Foreskin fibroblast (primary cell): ENCODE measurements at places on chromosomes 4 and X.

GRCh38 chr4:39942507-39942906 lies 35.2 kb downstream of the PDS5A start:
- no peak for DNase-seq

- DNase-seq: no peak
Measured at GRCh38 chr4:43224559-43224958, 332.0 kb downstream of the GRXCR1 start.

DNA sequence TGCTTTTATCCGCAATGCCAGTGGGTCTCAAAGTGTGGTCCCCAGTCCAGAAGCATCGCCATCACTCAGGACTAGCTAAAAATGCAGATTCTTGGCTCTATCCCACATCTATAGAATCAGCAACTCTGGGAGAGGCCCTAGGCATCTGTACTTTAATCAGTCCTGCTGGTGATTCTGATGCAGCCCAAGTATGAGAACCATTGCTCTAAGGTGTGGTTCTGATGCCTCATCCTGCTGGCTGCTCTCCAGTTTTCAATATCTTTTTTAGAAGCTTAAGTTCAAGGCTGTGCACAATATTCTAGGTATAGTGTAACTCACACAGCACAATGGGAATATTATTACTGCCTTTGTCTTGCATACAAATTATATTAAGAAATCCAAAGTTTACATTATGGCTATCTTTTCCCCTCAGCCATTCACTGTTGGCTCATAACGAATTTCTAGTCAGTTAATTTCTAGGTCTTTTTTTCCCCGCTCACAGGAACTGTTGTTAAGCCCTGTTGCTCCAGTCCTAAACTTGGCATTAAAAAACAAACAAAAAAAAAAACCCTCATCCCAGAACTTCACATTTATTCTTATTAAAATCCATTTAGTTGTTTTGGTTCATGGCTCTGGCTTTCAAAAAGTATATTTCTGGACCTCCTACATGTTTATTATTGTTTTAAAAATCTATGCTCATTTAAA lies 109.1 kb downstream of the PHEX start:
- peak; percentile 39 for DNase-seq

GRCh38 chr4:70062000-70062399 lies 11.8 kb downstream of the HTN1 start:
- no peak for DNase-seq

GRCh38 chrX:78375894-78376293 lies 48.5 kb upstream of the CYSLTR1 start:
- DNase-seq: peak; percentile 57

DNA sequence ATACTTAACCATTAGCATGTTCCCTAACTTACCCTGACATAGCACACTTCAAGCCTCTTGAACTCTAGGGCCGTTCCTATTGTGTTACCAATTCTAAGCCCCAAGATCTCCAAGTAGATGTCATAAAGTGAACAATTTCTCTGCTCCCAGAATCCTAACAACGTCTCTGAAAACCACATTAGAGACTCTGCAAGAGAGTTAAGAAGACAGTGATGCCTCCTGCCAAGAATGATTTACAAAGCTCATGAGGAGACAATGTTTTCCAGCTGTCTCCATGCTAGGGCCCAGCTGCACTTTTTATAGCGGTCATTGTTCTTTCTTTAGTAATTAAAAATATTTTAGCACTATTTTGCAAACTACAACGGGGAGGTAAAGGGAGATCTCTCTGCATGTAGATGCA lies 358.4 kb downstream of the PPP3CA start:
- no peak for DNase-seq

GRCh38 chrX:133600536-133600935 lies 185.2 kb upstream of the GPC4 start:
- no peak for DNase-seq

DNA sequence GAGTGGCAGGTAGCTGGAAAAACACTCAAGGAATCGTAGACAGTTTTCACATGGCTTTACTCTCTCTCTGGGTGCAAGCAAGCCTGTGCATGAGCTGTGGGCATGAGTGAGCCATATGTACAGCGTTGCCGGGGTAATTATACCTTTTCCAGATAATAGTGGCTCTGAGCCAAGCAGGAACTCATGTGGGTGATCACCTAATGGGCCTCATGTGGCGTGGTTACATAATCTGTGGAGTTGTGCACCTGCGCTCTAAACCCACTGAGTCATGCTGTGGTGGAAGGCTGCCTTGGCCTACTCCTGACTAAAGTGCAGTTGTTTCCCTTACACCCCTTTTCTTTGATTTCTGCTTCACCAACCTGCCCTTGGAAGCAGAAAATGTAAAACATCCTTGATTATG lies 1564.5 kb upstream of the PCDH10 start:
- no peak for DNase-seq

GRCh38 chrX:122625239-122625638 lies 558.8 kb upstream of the GRIA3 start:
- DNase-seq: no peak

GRCh38 chrX:140507982-140508305 lies 3.1 kb upstream of the SOX3 start:
- no peak for DNase-seq

DNA sequence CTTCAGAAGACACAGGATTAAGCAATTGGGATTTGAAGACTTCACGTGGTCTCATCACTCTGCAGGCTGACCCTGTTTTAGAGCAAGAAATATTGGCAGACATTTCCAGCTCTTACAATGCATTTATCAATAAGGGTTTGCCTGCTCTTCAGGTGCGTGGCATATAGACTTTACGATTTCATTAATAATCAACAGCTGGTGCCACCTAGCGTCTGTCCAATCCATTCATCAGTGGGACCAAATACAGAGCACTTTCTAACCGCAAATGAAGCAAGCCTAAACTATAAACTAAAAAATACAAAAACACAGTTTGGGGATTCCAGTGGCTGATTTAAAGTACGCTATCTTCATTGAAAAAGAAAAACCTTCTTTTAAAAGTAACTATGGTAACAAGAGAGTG lies 125.4 kb upstream of the DMD start:
- no peak for DNase-seq

- DNase-seq: peak; percentile 21
Measured at GRCh38 chr4:187608001-187608421, 387.6 kb upstream of the ZFP42 start.

GRCh38 chr4:40829586-40829985 lies 79.8 kb downstream of the NSUN7 start:
- no peak for DNase-seq

DNA sequence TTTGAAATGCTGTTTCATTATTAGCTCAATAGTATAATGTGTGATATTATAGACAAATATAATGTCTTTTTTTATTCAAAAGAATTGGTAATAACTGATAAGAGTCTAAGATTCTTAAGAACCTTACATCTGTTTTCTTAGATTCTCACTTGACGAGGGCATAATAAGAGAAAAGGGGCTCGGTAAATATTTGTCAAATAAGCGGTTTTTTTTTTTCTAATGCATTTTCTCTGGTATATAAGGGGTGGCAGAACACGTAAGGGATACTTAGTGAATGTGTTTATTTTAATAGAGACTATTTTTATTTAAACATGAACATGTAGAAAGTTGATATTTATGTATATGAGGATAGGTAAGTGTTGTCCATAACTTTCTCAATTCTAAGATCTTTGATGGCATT lies 200.6 kb downstream of the RAPGEF2 start:
- no peak for DNase-seq

- DNase-seq: no peak
Measured at GRCh38 chr4:138775890-138776289, 239.7 kb upstream of the NOCT start.

- DNase-seq: peak; percentile 18
Measured at GRCh38 chrX:132594129-132594528, 105.3 kb upstream of the MBNL3 start.

DNA sequence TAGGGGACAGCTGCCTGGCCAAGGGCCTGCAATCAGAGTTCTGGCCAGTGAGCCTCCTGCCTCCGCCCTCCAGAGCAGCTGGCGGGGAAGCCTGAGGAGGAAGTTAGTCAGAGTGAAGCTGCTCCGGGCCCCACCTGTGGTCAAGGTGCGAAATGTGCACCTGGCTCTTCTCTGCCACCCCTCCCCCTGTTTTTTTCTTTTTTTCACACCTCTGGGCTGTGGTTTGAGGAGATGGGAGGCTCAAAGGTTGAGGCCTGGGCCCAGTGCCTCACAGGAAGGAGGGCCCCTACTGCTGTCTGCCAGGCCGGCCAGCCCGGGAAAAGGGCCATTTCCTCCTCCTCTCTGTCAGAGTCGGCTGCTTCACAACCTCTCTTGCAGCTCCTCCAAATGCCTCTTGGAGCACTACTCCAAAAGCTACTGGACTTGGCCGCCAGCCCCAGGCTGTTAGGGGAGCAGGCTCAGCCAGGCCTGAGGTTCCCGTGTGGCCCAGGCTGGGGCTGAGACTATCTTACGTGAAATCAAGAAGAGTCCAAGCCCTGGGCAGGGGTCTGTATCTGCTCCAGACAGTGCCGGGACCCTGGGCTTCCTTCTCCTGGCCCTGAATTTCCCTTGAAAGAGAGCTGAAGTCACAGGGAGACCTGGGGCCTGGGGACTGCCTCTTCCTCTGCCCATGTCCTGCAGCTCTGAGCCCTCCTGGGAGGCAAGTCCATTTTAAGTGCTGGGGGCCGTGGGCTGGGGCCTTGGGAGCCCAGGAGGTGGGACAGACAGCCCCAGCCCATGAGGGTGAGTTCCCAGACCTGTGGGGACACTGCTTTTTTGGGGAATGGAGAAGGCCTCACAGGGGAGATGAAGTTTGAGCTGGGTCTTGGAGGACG lies 4.5 kb upstream of the CXCR3 start:
- DNase-seq: peak; percentile 81

DNA sequence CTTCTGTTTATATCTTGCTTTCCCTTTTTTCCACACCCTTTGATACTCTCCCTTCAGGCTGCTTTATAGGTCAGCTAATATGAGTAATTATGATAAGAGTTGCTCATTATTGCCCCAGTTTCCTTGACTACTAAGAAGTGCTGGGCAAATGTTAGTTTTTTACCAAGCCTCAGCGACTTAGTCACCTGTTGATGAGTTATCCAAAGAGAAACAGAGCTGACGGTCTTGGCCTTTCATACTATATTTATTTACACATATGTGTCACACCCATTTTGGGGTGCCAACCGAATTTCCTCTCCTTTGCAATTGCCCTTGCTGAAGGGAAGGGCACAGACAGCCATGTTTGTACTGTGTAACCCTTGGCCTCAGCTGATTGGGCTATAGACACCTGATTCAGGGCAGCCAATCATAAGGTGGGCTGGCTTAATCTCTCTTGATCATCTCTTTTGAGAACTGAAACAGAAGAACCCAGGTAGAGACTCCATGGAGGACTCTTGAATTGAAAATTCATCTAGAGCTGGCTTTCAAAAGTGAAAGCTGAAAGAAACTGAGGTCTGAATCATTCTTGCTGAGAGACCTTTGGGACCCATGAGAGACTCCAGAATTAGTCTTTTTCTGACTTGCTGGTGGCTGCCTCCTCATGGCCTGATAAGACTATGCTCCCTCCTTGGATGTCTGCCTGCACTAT lies 111.7 kb upstream of the RPS6KA3 start:
- DNase-seq: no peak

DNA sequence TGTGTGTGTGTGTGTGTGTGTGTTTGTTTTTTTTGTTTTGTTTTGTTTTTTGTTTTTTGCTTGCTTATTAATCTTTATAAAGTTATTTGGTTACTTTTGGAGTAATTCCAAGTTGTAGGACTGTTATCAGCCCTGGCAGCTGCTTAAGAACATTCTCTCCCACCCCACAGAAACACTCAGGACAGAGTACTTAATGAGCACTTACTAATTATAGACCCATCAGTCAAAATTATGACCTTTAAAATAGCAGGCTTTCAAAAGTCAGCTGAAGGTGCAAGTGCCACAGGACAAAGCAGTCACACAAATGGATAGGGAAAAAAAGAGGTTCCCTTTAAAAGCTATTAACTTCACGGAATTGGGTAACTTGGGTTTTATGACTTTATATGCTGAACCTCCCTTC lies 69.0 kb downstream of the BEND2 start:
- DNase-seq: no peak

GRCh38 chrX:132592880-132593279 lies 104.0 kb upstream of the MBNL3 start:
- DNase-seq: peak; percentile 10

DNA sequence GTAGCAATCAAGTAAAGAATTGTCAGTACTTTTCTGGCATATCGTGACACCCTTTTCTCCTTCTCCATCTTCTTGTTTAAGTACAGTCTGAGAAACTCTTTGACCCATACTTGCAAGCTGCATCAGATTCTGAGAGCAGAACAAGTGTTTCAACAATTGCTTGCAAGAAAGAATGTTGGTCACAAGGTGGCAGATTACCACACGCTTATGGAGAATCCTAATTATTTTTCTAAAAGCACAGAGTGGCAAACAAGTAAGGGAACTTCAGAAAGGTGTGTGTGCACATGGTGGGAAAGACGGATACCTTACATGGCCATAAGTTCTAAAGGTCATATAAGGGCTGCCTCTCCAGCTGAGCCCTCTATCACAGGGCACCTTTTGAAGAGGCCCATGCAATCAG lies 136.4 kb upstream of the FGF13 start:
- DNase-seq: no peak

DNA sequence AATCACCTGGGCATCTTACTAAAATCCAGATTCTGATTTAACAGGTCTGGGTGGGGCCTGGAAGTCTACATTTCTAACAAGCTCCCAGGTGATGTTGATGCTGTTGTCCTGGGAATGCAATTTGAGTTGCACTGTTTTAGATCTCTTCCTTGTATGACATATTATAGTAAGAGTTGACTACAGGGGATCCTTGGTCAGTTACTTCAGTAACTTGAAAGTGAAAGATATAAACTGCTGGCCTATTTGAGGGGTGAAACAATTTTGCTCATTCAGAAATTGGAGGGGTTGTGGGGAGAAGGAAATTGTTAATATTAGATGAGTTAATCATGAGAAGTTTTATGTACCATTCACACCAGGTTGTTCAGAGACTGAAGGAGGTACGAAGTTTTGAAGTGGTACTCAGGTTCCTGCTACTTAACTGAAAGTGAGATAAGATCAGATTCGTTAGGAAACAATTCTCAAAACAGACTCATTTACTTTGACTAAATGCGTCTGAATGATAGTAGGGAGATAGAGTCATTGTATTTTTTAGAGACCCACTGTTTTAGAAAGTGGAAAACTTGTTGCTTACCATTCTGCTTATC lies 12.5 kb downstream of the SH2D1A start:
- no peak for DNase-seq

DNA sequence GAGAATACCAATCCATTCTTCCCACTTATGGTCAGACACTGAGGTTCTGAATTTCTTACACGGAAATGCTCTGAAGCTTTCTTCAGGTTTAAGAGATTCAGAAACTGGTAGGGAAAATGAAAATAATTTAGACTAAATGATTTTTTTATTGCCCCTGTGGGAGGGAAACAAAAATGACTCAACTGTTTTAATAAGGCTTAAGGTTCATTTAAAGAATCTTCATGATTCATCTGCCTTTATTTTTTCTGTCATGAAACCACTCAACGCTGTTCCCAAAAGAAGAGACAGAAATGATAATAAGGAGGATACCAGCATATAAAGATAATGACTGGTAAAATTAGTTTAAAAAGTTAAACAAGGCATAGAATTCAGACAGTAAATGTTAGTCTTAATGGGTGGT lies 39.3 kb upstream of the FAM47B start:
- DNase-seq: peak; percentile 34

DNA sequence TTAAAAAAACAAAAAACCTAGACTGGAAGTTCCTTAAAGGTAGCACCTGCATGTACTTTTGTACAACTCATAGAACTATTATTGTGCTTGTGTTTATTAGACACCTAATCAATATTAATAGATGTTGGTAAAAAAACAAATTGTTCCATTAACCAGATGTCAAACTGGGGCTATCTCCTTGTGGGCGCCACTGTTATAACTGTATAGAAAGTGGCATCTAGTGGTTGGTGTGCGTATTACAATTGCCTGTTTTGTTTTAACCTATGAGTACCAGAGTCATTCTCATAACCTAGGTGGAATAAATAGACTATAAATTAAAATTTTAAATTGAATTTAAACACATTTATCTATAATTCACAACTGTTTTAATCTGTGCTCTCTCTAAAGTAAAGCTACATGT lies 97.4 kb downstream of the COL4A5 start:
- DNase-seq: peak; percentile 14
